Cardiac ventricle fibroblast (primary cell): ENCODE measurements at places on chromosomes 7 and 10. TPM values are rescaled to one million over a fixed set of nuclear protein-coding genes. Genes with fewer than 3 reads are reported as not detected.

The EFCAB10 gene
- not detected in 2 replicates for total RNA-seq

The TUBB8 gene
- total RNA-seq: not detected in 2 replicates

The CYP26C1 gene
- under 0.01 and 0.05 TPM in 2 replicates for total RNA-seq

The FAM20C gene
- total RNA-seq: 142 TPM in 2 replicates
